CD4-positive, alpha-beta T cell treated with Interleukin-6 at 100 ng/mL for 8 hours (primary cell): ENCODE measurements at places on chromosomes 1 and 21.

DNA sequence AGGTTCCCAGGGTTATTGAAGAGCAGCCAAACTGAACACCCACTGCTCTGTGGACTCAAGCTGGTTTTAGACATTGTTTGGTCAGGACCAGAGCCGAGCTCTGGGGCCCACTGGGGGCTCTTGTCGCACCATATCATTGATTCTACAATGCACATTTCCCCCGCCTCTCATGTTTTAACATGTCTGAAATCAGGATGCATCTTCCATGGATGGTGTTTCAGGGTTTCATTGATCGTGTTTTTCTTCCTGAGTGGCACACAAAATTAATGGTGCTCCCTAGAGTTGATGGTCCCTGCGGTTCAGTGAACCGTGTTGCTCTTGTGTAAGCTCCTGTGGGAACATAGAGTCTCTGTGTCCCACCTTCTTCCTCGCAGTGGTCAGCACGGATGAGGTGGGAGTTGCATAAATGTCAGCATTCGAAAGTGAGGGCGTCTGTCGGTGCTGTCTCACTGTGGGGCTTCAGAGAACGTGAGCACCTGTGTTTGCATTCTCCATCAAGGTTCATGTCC is 38.3 kb downstream of the GALNT2 start:
- no peak for DNase-seq

GRCh38 chr1:191831572-191831971 is 326.7 kb upstream of the RGS18 start:
- DNase-seq: no peak

DNA sequence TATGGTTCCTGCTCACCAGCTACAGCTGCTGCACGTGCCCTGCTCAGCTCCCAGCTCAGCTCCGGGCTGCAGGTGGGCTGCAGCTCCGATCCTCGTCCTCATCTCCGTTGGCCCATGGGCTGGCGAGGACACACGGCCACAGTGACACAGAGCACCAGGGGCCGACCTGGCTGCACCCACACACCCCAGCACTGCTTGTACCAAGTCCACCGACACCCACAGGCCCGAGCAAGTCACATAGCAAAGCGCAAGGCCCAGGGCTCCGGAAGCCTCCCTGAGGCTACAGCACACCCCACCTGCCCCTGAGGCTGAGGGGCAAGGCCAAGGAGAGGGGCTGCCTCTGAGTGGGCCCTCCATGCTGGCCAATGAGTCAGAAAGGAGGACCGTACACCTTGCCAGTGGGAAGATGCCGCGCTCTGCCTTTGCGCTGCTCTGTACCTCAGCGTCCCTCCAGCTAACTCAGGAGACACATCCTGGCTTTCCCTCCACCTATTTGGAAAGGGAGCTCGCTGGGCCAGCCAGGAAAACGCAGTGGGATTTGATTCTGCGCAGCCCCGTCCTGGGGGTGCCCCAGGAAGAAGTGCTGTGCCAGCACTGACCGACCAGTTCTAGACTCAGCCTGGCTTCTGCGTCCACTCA is 124.8 kb downstream of the SIK1 start:
- DNase-seq: no peak

GRCh38 chr1:110760321-110760720 is 85.6 kb upstream of the KCNA3 start:
- no peak for DNase-seq

DNA sequence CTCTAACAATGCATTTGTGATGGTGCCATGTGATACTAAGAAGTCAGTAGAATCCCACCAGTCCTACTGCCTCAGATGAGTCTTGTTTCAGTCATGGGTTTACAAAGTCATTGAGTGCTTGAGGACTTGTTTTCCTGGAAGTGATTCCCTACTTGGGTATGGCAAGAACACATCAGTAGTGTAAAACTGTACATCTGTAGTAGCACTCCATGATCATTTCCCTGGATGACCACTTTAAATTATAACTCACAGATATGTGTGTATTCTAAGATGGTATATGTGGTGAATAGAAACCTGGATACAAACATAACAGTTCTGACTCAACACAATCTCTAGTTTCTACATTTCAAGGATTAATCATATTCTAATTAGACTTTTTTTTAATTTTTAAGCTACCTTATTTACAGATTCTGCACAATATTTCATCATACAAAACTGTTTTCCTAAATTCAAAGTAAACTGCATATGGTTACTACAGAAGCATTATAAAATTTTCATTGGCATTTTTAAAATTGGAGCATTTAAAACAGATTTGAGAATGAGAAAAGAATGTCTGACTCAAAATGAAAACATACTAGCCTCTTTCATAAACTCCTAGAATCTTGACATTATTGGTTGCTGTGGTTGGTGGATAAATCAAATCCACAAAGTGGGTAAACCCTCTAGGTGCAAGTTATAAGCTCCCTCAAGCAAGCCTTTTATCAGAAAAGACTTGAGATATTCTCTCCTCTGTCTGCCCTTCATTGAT is 6.8 kb upstream of the PSMG1 start:
- DNase-seq: no peak

DNA sequence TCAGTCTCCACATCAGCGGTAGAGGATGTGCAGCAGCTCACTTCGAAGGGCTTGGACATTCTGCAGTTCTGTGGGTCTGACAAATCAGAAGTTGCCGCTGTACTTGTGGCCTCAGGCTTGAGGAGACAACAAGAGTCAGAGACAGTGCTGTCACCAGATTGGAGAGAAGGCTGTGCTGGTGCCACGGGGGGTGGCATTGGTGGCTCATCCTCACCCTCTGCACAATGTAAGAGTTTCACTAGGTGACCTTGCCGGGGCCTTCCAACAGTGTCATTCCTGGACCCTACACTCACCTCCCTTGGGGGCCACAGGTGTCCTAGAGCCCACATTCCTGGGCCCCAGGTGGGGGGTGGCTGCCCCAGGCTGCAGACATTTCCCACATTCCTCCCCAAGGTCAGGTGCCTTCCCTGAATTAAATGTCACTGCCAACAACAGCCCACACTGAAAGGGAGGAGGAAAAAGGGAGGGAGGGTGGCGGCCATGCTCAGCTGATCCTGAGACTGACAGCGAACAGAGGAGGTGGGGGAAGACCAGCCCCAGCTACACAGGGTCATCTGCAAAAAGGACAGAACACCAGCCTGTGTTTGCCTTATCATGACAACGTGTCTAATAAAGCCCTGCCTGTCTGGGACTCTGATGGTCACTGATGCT is 46.4 kb downstream of the TMCC2 start:
- no peak for DNase-seq

GRCh38 chr1:100780814-100781213 is 61.3 kb downstream of the VCAM1 start:
- DNase-seq: no peak

DNA sequence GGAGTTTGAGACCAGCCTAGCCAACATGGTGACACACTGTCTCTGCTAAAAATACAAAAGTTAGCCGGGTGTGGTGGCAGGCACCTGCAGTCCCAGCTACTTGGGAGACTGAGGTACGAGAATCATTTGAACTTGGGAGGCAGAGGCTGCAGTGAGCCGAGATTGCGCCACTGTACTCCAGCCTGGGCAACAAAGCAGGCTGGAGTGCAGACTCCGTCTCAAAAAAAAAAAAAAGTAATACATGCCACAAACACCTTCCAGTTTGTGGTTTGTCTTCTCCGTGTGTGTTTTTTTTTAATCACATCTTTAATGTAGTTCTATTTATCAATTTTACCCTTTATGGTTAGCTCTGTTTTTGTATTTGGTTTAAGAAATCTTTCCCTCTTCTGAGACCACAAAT is 22.3 kb downstream of the POGZ start:
- DNase-seq: no peak

- no peak for DNase-seq
Observed at GRCh38 chr1:35777109-35777508, 7.3 kb upstream of the CLSPN start.

DNA sequence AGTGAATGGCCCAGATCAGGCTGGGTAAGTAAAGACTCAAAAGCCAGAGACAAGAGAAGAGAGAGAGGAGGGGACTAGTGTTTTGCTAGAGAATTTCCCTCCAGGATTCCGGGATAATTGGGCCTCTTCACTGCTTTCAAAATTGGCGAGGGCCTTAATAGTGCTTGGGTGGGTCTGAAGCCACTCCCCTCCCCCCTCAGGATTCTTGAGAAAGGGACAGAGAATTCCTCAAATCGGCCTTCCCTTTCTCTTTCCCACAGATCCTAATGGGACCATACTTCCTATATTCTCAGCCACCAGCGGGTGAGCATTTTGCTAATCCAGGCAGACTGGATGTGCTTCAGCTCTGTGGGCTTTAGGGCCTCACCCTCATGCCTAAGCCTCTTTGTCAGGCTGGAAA is 11.9 kb downstream of the SFN start:
- DNase-seq: no peak

DNA sequence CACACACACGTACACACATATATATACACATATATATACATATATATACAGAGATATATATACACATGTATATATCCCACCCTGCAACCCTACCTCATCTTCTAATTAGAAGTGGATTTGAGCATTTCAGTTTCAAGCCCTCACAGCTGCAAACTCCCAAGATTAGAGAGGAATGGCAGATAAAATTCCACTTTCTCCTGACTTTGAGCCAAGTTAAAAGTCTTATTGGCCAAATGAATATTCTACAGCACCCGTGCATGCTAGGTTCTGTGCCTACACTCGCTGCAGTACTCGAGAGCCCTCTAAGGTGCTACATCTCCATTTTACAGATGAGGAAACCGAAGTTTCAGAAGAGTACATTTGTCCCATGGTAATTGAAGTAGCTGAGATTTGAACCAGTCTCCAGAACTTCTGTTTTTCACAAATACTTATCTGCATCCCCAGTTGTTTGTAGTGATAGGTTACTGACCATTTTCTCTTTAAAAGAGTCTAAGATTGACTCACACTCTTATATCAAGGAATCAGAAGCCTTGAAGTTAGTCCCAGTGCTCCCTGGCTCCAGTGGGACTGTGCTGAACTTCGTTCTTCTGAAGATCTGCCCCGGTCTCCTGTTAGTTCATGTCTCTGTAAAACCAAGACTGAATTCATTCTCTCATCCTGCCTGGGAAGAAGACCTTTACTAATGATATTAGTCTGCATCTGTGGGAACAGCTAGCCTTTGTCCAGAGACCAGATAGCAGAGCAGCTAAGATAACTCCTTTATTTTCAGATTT is 292.1 kb downstream of the TM2D1 start:
- DNase-seq: no peak

- DNase-seq: no peak
Observed at GRCh38 chr1:94228640-94229375, 8.6 kb downstream of the ARHGAP29 start.

- DNase-seq: no peak
Observed at GRCh38 chr1:57172040-57172439, 206.2 kb upstream of the C8B start.

DNA sequence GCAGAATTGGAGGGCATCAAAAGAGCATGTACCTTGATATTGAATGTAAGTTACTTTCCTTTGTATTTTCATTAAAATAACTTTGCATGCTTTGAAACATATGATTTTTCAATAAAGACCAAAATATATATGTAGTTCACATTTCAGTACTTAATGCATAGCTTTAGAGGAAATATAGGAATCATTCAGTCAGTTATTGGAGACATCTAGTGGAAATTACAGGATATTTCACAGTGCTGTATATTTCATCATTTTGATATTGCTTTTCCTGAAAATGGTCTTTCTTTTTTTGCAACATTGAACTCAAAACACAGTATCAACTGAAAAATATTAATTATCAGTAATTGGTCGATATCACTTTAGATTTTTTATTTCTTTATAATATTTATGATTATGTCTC is 375.8 kb downstream of the NCAM2 start:
- no peak for DNase-seq

DNA sequence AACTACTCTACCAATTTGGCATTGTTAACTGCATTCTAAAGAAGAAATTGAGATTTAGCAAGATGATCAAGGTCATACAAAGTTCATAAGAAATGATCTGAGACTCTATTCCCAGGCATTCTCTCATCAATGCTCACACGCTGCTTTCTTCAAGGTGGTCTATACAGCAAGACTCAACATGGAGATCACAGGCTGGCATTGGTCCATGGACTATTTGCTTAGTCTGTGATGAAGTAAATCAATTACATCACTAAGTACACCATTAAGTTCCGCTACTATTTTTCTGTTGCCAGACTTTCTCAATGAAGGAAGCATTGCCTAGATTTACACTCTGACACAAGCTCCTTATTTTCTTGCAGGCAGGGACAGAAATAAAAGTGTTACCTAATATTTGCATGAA is 51.9 kb upstream of the CYP2J2 start:
- DNase-seq: no peak

DNA sequence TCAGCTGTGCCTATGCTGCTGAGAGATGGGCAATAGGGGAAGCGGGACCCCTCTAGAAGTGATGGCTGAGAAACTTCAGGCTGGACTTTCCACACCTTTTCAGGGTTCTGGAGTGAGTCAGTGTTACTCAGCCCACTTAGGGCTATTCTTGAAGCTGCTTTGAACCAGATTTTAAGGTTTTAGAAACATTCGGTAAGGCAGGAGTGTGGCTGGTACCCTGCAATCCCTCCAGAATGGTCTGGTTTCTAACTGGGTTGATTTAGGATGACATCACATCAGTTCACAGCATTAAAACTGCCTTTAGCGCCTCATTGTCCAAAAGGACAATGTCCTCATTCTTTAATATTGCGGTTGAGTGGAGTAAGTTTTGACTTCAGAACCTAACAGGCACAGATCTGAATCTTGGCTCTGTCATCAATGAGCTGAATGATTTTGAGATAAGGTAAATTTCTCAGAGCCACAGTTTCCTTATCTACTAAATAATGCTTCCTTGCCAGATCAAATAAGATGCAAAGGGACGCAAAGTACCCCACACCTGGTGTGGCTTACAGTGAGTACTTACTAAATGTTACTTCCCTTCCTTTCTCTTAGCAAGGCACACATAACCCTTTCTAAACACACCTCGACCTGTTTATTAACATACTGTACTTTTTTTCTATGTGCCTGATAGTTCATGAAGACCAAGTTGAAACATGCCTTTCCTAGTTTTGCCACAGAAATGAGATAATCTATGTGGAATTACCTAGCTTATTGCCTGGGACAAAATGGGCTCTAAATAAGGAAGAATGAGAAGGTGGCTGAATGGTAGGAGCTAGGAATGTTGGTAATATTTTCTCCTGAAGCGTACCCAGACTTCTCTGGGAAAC is 209.8 kb downstream of the ROR1 start:
- DNase-seq: no peak

DNA sequence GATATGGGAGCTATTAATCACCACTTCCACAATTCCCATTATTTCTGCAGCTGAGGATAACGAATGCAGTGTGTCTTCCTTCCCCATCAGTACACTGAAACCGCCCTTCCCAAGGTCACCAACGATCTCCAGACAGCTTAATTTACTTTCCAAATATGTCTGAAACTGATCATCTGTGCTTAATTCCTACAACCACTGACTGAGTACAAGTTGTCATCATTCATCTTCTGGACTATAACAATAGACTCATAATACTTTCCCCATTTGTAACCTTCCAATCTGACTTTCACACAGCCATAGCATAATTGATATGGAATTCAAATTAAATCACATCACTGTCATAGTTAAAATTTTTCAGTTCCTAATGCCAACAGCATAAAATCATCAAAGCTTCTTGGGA is 17.4 kb downstream of the DNM3 start:
- DNase-seq: no peak

GRCh38 chr1:6321205-6321604 is 60.3 kb upstream of the GPR153 start:
- no peak for DNase-seq

GRCh38 chr1:91730801-91731732 is 154.9 kb downstream of the TGFBR3 start:
- no peak for DNase-seq
